Fibroblast of pulmonary artery (primary cell): ENCODE measurements at places on chromosomes 6 and 20.

DNA sequence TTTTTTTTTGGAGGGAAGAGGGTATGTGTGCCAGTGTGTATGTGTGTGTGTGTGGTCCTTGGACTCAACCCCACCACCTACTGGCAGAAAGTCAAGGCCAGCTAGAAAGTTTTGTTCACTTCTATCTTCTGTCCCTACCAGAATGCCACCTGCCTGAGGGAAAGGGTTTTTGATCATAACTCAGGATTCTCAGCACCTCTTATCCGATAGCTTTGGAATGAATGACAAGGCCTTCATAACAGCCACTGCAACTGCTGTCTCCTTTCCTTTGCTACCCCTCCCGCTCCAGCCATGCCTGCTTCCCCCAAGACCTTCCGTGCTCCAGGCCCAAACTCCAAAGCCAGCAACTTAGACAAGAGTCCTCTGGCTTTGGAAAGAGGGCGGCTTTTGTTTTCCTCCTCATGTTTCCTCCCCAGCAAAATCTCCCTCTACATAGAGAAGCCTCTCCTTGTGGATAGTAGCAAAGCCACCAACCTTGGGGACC lies 18.7 kb downstream of the BTN3A1 start:
- peak; percentile 51 for DNase-seq

DNA sequence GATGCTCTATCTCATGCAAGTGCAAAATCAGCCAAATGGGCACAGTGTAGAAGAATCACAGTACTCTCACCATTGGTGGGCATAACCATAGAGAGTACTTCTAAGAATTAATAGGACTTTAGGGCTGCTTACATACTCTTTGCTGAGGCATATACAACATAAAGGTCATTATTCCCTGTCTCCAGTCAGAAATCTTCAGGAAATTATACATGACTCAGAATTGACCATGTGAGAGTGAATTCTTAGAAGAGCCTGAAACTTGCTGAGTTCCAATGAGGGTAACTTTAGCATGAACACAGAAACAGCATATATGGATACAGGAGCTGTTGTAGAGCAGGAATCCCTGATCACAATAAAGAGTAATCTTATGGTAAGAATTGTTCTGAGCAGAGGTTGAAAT lies 498.7 kb downstream of the TENT5A start:
- peak; percentile 3 for DNase-seq

GRCh38 chr6:4180652-4181255 lies 45.4 kb upstream of the ECI2 start:
- DNase-seq: peak; percentile 53

GRCh38 chr6:69601132-69601531 lies 195.7 kb downstream of the LMBRD1 start:
- DNase-seq: no peak

DNA sequence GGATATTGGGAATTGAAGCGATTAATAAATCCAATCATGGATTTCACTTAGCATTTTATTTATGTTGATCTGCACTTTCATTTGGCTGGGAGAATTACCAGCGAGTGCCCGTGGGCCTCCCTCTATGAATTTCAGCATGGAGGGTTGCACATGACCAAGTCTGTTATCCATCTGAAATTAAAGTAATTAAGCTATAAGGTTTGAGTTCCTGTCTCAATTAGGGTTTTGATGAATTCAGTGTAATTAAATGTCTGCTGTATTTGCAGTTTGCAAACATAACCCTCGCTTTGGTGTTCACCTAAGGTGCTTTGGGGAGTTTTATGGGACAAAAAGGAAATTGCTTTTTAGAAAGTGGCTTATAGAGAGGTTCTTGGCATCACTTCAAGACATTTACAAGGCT lies 169.8 kb upstream of the RIN2 start:
- no peak for DNase-seq
